Calu3 (cell line): ENCODE measurements at places on chromosomes 16 and 17. TPM values are rescaled to one million over a fixed set of nuclear protein-coding genes. Genes with fewer than 3 reads are reported as not detected.

TNK1 gene
- 7.0 and 8.6 TPM in 2 replicates for total RNA-seq

GJD3 gene
- 0.44 and 0.71 TPM in 2 replicates for total RNA-seq

LRRC36 gene
- 7.1 and 9.2 TPM in 2 replicates for total RNA-seq

TMEM11 gene
- 18.9 and 20.3 TPM in 2 replicates for total RNA-seq

ANKRD11 gene
- total RNA-seq: 227 and 242 TPM in 2 replicates

NLK gene
- total RNA-seq: 20.4 and 22.0 TPM in 2 replicates

FN3K gene
- total RNA-seq: 13.4 and 15.5 TPM in 2 replicates

GRCh38 chr16:73066927-73067670, 19.2 kb upstream of the ZFHX3 start:
- peaks cover 47% of the 10 kb centered on the region for H3K27me3 ChIP-seq
- DNase-seq: no peak
- peaks cover 44% of the 10 kb centered on the region for H3K4me1 ChIP-seq
- no peak overlapping the region for H3K4me3 ChIP-seq

DNA sequence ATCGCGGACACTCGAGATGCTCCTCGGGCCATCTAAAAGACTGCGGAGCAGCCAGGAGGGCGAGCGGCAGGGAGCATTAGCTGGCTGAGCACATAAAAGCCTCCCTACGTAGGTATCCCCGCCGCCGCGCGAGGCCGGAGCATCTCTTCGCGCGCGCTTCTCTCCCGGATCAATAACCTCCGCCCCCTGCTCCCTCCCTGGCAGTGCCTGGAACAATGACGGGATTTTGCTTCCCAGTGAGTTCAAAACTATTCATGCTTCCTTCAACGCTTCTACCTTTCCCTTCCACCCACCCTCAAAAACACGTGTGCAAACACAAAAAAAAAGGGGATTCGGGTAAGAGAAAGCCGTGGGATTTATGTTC, 984 bp downstream of the CENPV start:
- no peak overlapping the region for H3K27ac ChIP-seq
- peaks cover 23% of the 10 kb centered on the region for H3K36me3 ChIP-seq
- H3K4me1 ChIP-seq: no peaks in the 10 kb centered on the region

- H3K36me3 ChIP-seq: peaks cover 8% of the 10 kb centered on the region
- no peaks in the 10 kb centered on the region for H3K4me1 ChIP-seq
- H3K4me3 ChIP-seq: peak overlapping the region; percentile 23
These were observed 709 bp downstream of the STAT5A start for GRCh38 chr17:42288803-42289610.

- H3K27me3 ChIP-seq: no peaks in the 10 kb centered on the region
- no peak overlapping the region for H3K27ac ChIP-seq
- no peaks in the 10 kb centered on the region for H3K36me3 ChIP-seq
- DNase-seq: no peak
- H3K4me1 ChIP-seq: no peaks in the 10 kb centered on the region
These were observed 14.0 kb downstream of the HS3ST3A1 start for GRCh38 chr17:13587487-13588338.

- no peaks in the 10 kb centered on the region for H3K27me3 ChIP-seq
- no peaks in the 10 kb centered on the region for H3K36me3 ChIP-seq
- no peak overlapping the region for H3K27ac ChIP-seq
- H3K4me3 ChIP-seq: no peak overlapping the region
- no peaks in the 10 kb centered on the region for H3K4me1 ChIP-seq
These were observed 93.7 kb downstream of the TANGO6 start for GRCh38 chr16:68936736-68937631.

- peak overlapping the region; percentile 36 for H3K4me3 ChIP-seq
- no peaks in the 10 kb centered on the region for H3K27me3 ChIP-seq
- peaks cover 56% of the 10 kb centered on the region for H3K4me1 ChIP-seq
- H3K36me3 ChIP-seq: peaks cover 28% of the 10 kb centered on the region
These were observed 57.6 kb downstream of the RAI1 start for GRCh38 chr17:17738901-17739300.

DNA sequence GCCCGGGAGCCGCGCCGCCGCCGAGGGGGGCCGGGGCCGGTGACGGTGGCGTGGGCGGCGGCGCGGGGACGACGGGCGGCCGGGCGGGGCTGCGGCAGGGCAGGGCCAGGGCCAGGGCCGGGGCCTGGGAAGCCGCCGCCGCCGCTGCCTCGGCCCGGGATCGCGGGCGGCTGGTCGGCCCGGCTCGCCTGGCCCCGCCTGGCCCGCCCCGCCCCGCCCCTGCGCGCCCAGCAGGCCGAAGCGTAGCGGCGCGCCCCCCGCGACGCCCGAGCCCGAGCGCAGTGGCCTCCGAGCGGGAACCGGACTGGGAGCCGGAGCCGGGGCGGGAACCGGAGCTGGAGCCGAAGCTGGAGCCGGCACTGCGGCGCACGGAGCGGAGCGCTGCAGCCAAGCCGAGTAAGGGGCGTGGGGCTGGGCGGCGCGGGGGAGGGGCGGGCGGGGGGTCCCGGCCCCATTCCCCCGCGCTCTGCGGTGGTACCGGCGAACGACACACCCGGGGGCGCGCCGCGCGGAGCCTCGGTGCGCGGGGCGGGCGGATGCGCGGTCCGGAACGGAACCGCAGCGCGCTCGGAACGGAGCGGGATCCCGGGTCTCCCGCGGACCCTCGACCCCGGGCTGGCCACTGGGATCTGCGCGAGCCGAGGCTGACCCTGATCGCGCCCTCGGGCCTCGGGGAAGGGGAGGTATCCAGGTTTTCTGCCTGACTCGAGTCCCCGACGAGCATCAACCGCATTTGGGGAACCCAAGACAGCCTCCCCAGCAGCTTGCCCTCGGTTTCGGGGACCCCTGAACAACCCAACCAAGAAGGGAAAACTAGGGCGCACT, at the start of gene BEAN1:
Gene BEAN1, plus strand, starts transcription at position 260 of the 825 bp plus-strand sequence. CDS start 10,382 bp downstream, outside the sequence.
- H3K4me3 ChIP-seq: peak within 1 kb of the TSS; percentile 63
- H3K27ac ChIP-seq: no peak within 1 kb of the TSS
- H3K4me1 ChIP-seq: peaks cover 8% of the 10 kb centered on the region
- DNase-seq: peak; percentile 38
- H3K36me3 ChIP-seq: peaks cover 6% of the 10 kb centered on the region

DNA sequence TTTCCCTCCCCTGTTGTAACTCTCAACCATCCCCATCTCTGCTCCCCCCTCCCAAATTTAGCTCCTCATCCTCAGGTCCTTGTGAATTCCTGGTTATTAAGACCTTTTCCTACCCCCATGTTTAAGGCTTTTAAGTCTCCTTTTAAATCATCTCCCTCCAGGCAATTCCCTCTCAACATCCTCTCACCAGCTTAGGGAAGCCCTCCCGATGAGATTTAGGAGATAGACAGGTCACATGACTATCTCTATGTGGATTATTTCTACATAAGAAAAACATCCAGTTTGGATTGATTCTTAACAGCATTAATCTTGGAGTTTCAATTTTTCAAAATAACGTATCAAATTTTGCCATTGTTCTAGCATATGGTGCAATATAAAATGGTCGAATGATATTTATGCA, 12.5 kb upstream of the WSB1 start:
- no peak for DNase-seq
- H3K27ac ChIP-seq: no peak overlapping the region
- no peaks in the 10 kb centered on the region for H3K27me3 ChIP-seq
- no peak overlapping the region for H3K4me3 ChIP-seq
- H3K36me3 ChIP-seq: no peaks in the 10 kb centered on the region
- H3K4me1 ChIP-seq: peaks cover 9% of the 10 kb centered on the region

DNA sequence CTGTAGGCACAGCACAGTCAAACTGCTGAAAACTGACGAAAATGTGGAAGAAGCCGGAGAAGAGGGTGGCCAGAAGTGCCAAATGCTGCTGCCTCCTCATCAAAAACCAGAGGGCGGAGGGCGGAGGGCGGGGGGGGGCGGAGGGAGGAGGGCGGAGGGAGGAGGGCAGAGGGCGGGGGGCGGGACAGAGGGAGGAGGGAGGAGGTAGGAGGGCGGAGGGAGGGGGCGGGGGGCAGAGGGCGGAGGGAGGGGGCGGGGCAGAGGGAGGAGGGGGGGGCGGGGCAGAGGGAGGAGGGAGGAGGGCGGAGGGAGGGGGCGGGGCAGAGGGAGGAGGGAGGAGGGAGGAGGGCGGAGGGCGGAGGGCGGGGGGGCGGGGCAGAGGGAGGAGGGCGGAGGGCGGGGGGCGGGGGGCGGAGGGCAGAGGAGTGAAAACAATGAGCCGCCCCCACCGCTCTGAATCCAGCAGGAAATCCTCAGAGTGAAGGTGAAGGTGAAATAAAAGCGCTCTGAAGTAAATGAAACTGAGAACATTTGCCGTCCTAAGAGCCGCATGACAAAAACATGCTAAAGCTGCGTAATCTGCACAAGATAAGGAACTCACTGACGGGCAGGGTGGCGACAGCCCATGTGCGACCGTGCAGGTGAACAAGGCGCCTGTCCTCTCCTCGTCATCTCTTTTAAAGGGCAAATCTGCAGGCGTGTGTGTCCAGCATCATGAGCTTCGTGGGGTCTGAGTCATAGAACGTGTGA, 22.6 kb upstream of the CBFA2T3 start:
- no peak for DNase-seq
- no peak overlapping the region for H3K4me3 ChIP-seq
- peaks cover 74% of the 10 kb centered on the region for H3K27me3 ChIP-seq

- peaks cover 16% of the 10 kb centered on the region for H3K4me1 ChIP-seq
- peak overlapping the region; percentile 7 for H3K27ac ChIP-seq
- H3K27me3 ChIP-seq: peaks cover 66% of the 10 kb centered on the region
- H3K36me3 ChIP-seq: peaks cover 6% of the 10 kb centered on the region
- no peak overlapping the region for H3K4me3 ChIP-seq
- peak; percentile 76 for DNase-seq
These were observed 8.7 kb downstream of the HOXB1 start for GRCh38 chr17:48522031-48522653.

DNA sequence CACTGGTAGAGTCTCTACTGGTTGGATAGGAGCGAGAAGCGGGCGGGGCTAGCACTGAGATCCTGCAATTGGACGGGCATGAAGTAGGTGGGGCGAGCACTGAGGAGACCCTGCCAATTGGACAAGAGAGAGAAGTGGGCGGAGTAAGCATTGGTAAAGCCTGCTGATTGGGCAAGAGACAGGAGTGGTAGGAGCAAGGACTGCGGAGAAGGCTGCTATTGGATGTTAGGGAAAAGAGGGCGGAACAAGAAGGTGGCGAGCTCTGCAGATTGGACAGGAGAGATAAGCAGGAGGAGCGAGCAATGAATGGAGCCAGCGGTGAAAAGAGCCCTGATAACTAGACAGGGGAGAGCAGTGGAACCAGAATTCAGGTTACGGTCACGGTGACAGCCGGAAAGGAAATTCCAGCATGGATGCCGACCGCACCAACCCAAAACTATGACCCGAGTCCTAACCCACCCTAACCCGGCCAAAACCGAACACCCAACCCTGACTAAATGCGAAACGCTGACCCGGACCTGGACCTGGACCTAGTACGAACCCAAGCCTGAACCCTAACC, 4.8 kb downstream of the SCGB1C2 start:
- no peak overlapping the region for H3K27ac ChIP-seq
- H3K4me1 ChIP-seq: no peaks in the 10 kb centered on the region
- no peak for DNase-seq
- H3K36me3 ChIP-seq: no peaks in the 10 kb centered on the region

DNA sequence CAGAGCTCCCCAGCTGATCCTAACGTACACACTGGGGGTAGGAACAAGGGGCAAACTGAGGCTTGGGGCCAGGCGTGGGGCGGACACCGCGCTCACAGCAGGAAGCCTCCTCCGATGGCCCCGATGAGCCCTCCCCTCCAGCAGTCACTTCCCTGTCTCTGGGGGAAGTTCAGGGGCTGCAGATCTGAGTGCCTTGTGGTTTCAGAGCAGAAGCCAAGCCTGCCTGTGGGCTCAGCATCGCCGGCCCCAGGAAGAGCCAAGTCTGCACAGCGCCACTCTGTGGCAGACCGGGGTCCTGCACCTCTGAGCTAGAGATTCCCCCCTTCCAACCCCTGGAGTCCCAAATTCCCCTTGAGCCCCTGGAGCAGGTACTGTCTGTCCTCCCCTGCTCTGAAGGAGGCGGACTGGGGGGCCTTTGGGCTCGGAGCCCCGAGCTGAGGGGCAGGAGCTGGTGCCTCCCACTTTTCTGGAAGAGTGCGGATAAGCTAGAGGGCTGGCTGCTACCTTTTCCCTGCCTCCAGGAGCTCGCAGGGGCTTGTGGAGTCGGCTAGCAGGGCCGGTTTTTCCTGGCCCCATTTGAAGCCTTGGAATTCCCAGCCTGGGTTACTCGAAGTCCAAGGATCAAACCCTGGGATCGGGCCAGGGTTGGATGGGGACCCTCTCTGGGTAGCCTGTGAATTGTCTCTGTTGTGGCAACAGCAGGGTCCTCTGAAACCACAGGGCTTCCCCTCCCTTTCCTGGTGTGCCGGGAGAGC, 2.9 kb downstream of the GSE1 start:
- H3K4me3 ChIP-seq: peak overlapping the region; percentile 76
- H3K27ac ChIP-seq: peak overlapping the region; percentile 71
- peaks cover 43% of the 10 kb centered on the region for H3K36me3 ChIP-seq
- peak; percentile 75 for DNase-seq
- H3K4me1 ChIP-seq: peaks cover 37% of the 10 kb centered on the region

GRCh38 chr17:39139161-39139511, 12.3 kb downstream of the PLXDC1 start:
- no peak for DNase-seq
- H3K4me1 ChIP-seq: no peaks in the 10 kb centered on the region
- H3K27me3 ChIP-seq: peaks cover 51% of the 10 kb centered on the region
- no peak overlapping the region for H3K4me3 ChIP-seq

GRCh38 chr17:13016881-13017654, 759 bp downstream of the ELAC2 start:
- H3K27ac ChIP-seq: no peak overlapping the region
- peaks cover 8% of the 10 kb centered on the region for H3K4me1 ChIP-seq
- peak overlapping the region; percentile 83 for H3K4me3 ChIP-seq
- DNase-seq: no peak

DNA sequence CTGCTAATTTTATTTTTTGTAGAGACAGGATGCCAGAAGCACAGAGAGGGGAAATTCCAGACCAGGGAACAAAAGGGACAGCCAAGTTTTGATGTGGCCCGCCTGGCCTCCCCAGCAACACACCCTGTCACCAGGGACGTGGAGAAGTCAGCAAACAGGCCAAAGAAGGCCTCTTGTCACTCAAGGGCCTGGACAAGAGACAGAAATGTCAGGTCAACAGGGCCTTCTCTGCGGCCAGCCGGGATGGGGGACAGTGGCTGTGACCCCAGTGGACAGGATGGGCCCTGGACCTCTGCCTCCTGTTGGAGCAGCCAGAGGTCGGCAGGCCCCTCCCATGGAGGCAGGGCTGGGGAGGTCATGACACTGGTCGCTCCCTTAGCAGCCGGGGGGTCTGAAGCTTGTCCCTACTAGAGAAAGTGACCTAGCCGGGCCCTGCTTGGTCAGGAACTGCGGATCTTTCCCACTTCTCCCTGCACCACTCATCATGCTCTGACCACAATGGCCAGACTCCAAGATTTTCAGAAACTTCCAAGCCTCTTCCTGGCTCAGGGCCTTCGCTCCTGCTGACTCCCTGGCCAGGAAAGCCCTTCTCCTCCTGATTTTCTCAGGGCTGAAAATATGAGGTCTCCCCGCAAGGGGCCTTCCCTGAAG, 9.2 kb upstream of the TVP23A start:
- no peak overlapping the region for H3K4me3 ChIP-seq
- H3K27me3 ChIP-seq: no peaks in the 10 kb centered on the region
- H3K4me1 ChIP-seq: peaks cover 21% of the 10 kb centered on the region
- DNase-seq: no peak

GRCh38 chr16:14640538-14640937, 7.8 kb downstream of the BFAR start:
- H3K27ac ChIP-seq: peak overlapping the region; percentile 22
- H3K4me1 ChIP-seq: peaks cover 39% of the 10 kb centered on the region
- no peak overlapping the region for H3K4me3 ChIP-seq

GRCh38 chr16:84514874-84515835, 10.7 kb upstream of the MEAK7 start:
- no peak overlapping the region for H3K4me3 ChIP-seq
- no peak overlapping the region for H3K27ac ChIP-seq
- peaks cover 38% of the 10 kb centered on the region for H3K4me1 ChIP-seq
- no peak for DNase-seq
- H3K36me3 ChIP-seq: peaks cover 5% of the 10 kb centered on the region
- H3K27me3 ChIP-seq: no peaks in the 10 kb centered on the region
